Stimulated activated CD4-positive, alpha-beta T cell treated with anti-CD3 and anti-CD28 coated beads, Interleukin-4, amount 100 ng/mL, for 24 hours (primary cell): ENCODE measurements at places on chromosomes 5 and 9.

DNA sequence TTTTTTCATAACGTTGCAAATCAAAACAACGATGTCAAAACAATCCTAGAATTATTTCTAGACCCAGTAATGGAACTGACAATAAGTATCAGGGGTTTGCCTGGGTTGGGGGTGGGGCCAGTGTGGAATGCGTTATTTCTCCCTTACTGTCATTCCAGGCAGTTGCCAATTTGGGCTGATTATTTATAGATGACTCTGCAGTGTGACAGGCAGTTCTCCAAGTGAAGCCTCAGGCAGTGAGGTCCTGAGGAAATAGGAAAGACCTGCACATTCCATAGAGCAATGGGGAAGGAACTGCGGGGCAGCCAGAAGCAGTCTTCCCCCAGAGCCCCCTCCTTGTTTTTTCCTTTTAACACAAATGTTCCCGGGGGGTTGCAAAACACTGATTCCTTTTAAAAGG lies 179.0 kb downstream of the YTHDC2 start:
- DNase-seq: no peak

GRCh38 chr5:82659115-82659514 lies 381.0 kb upstream of the RPS23 start:
- no peak for DNase-seq

DNA sequence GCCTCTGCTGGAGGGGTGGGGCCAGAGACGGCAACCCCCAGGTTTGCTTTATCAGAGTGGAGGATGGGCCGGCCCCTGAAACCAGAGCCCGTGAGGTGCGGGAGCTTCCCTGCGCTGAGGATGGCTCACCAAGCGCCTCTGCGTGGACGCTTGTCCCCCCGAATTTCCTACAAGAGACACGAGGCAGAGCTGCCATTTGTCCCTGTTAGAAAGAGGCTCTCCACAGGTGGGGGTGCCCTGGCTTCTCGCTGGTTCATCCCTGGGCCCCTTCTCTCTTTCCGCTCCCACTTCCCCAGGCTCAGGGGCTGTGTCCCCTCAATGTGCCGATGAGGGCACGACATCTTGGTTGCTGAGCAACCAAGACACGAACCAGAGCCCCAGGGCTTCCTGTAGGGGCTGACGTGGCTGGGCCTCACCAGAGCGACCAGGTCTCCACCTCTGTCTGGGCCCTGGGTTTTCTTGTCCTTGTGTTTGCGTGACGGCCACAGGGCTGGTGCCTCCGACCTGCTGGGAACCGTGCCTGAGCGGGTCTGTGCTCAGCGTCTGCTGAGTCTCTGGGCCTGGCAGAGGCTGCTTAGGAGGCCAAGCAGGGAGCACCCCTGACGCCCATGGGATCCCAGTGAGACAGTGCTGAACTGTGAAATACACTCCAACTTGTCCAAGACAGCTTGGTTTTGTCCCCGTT lies 119.6 kb upstream of the COL5A1 start:
- DNase-seq: no peak

- DNase-seq: no peak
Measured at GRCh38 chr9:38761999-38762398, 42.1 kb upstream of the FAM240B start.

- no peak for DNase-seq
Measured at GRCh38 chr5:136516637-136517036, 151.3 kb upstream of the TRPC7 start.

DNA sequence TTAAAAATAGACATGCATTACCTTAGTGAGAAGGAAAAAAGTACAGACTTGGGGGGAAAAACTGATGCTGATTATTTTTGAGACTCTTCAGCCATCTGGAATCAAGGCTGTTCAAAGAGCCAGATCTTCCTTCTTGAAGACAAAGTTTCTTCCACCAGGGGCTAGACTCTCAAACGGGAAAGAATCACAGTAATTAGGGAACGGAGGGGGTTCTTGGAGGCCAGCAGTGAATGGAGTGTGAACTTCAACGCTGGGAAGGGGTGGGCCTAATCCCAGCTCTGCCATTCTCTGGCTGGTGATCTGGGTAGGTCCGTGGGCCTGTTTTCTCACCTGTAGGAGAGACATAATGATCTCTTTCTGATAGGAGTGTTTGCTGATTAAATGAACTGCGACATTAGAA lies 21.1 kb upstream of the LHX2 start:
- no peak for DNase-seq

- DNase-seq: no peak
Measured at GRCh38 chr9:89771205-89771604, 166.4 kb downstream of the GADD45G start.

DNA sequence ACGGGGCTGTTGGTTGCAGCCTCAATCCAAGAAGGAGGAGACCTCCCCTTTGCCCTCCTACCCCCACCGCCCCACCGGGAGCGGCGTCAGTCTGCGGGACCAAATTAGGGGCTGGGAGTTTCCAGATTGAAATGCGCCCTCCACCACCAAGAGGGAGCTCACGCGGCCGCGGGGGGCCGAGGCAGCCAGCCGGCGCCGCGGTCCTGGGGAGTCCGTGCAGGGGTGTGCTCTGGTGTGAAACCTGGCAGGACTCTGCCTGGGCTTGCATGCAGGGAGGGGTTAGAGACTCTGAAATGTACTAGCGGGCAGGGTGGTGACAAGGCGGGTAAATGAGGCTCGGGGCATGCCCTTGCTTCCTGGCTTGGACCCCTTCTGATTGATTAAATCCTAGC lies 989 bp upstream of the FBN2 start:
- no peak for DNase-seq

DNA sequence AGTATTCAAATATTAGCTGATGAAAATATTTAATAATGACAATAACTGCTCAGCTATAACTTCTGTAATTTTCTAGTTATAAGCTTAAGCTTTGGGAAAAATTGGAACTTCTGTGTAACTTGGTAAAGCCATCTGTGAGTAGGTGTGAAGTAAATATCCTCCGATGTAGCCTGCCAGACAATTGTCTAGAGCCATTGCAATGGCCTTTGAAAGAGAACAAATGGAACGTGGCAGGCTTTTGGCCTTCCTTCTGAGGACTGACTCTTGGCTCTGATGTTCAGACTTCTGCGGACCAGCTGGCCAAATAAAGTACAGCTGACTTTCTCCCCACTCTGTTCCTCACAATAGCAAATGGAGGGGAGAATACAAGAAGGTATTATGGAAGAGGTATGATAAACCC lies 203.4 kb upstream of the NMUR2 start:
- no peak for DNase-seq

DNA sequence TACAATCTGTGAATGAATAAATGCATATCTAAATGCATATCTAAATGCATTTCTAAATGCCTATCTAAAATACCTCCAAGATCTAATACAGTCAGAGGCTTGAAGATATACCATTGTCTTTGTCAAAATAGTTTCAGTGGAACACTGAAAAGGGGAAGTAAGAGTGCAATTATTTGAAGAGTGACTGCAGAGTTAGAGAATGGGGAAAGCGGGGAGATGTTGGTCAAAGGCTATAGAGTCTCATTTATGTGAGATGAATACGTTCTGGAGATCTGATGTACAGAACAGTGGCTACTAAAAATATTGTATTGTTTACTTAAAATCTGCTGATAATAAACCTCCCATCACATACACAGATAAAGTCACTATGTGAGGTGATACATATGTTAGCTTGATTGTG lies 1126.2 kb upstream of the CDH9 start:
- no peak for DNase-seq

GRCh38 chr5:24773261-24773660 lies 128.5 kb upstream of the CDH10 start:
- no peak for DNase-seq

GRCh38 chr5:14851597-14851996 lies 20.0 kb downstream of the ANKH start:
- no peak for DNase-seq

DNA sequence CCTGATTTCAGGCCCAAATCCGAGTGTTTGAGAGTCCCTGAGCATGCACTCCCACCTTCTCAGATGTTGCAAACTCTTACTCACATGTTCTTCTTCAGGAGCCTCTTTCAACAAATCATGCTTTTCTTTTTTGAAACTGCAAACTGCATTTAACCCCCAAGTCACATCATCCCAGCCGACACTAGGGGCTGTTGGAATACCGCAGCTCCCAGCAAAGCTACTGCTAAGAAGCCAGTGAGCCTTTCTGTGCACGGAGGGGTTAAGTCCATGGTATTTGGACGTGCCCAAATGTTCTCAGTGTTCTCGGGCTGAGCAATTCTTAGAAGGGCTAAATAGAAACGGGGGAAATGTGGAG lies 282.9 kb downstream of the NFIB start:
- DNase-seq: no peak

DNA sequence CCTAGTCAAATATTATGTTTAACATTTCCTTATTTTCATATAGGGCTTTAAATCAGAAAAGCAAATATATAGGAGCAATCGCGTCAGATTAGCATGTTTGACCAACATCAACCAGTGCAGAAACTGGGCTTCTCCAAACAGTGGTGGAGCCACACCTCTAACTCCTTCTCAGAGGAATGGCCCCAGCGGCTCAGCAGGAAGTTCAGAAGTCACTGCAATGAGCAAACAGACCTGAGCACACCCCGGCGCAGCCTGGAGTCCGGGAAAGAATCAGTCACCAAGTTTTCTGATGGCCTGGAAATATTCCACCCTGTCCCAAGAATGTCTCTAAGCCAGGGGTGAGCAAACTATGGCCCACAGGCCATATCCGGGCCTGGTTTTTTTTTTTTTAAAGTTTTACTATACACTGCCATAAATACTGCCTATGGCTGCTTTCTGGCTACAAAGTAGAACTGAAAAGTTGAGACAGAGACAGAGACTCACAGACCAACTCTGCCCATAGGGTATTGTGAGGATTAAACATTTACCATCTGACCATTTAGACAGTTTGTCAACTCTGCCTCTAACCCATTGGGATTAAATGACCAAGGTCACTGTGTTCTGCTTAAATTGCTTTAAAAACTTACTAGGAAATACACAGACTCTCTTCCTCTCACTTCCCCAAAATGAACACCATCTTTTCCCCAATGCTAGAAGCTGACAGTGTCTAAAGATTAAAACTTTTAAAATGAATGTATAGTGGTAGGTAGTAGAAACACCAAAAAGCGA lies 5.4 kb downstream of the GOLM1 start:
- DNase-seq: no peak

DNA sequence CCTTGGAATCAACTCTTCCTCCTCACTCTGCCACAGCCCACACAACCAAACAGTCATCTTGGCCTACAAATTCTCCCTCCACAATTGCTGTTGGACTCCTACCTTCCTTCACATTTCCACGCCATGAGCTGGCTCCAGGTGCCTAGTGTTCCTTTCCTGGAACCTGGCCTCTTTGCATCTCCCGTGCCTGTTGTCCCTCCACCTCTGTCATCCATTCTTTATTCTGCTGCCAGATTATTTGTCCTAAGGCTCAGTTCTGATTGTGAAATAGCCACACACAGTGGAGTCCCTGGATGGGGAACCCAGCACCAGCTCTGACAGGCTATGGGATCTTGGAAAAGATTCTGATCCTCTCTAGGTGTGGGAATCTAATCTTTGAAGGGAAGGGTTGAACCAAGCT lies 109.1 kb upstream of the ANKH start:
- DNase-seq: no peak

DNA sequence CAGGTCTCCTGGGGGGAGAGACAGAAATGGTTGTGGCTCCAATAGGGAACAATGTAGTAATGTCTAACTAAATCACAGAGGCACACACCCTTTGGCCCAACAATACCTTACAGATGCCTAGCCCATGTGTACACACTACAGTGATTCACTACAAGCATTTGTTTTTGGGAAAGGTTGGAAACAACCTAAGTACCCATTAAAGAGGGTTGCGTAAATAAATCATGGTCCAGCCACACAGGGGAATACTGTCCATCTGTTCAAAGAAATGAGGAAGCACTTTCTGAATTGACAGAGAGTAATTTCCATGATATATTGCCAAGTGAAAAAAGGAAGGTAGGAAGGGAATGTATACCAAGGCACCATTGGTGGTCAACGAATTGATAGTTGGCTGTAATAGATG lies 22.0 kb upstream of the GTF3C5 start:
- no peak for DNase-seq

GRCh38 chr5:161230221-161230620 lies 316.3 kb downstream of the GABRB2 start:
- DNase-seq: no peak

GRCh38 chr9:130053504-130054324 lies at the start of gene GPR107:
GPR107 (plus strand) TSS chr9:130053906; CDS start chr9:130053933, 27 bp downstream.
- DNase-seq: peak; percentile 84
